GM12891 (cell line): ENCODE measurements at places on chromosomes 7 and 10.

GRCh38 chr7:49520951-49521350, 252.5 kb upstream of the VWC2 start:
- DNase-seq, result no peak

- DNase-seq, result no peak
Measured at GRCh38 chr10:96683065-96683464, 37.2 kb downstream of the PIK3AP1 start.

- no peak for DNase-seq
Measured at GRCh38 chr7:93895859-93896600, 5.5 kb upstream of the TFPI2 start.

DNA sequence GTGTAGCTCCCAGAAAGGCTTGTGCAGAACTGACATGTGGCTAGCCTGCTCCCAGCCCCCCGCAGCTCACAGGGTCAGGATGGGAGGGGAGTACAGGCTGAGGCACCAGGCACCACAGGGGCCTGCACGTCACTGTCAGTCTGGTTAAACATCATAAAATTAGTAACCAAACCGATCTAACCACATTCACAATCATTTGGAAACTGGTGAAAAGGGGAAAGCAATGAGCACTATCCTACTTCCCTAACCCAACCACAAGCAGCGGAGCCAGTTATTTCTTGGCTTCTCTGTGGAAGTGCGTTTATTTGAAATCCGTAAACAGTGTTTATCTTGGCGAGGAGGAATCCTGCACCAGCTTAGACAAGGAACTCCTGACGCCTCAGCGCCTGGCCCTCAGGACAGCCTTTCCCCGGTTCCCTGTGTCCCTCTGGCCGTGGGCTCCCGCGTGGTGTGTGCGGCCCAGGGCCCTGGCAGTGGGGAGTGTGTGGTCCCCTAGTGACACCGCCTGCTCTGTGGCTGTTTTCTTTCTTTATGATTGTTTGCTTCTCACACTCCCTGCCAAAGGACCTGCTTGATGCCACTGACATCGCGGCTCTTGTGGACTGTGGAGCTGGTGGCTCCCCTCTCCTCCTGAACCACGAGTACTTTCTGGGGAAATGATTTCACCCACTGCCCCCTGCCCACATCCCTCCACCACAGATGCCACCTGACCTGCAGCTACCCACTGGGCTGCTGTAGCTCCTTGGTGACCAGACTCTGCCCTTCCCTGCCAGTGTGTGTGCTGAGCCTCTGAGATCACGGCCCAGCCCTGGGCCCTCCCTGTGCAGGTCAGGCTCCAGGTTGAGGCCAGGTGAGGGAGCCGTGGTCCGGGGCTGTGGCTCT, 38.0 kb downstream of the INPP5A start:
- peak; percentile 46 for DNase-seq

DNA sequence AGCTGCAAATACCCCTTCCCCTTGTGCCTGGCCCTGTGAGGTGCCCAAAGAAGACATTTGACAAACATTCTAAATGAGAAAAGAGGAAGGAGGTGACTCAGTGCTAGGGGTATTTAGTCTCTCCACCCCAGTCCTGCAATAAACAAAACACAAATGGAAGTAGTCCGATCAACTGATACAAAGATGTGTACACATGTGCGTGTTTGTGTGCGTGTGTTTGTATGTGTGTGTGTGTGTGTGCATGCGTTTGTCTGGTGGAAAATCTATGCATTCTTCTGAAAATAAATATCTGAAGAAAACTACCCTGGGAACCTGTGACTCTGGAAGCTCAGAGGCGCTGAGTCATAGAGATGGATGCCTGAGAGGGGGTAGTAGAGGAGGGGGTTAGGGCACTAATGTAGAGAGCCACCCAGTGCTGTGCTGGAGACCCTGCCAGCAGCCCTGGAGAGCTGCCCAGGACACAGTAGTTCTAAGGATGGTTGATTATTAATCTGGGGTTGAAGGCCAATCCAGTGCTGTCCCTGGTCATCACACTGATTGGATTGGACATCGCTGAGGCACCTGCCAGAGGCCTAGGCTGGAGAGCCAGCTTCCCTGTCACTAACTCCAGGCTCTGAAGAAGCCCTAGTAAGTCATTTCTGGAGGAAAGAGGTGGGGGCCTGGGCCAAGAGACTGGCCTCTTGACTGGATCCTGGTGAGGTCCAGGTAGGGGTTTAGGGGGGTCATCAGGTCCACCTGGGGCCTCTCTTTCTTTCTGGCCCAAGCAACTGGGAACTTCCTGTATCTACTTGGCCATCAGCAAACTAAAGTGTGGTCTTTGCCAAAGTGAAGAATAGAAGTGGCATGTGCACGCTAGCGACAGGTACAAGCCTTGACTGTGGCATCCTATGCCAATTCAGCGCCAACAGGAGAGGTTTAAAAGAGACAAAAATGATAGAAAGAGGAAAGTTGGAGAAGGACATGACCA, 18.5 kb downstream of the SFTPA1 start:
- DNase-seq, result no peak

DNA sequence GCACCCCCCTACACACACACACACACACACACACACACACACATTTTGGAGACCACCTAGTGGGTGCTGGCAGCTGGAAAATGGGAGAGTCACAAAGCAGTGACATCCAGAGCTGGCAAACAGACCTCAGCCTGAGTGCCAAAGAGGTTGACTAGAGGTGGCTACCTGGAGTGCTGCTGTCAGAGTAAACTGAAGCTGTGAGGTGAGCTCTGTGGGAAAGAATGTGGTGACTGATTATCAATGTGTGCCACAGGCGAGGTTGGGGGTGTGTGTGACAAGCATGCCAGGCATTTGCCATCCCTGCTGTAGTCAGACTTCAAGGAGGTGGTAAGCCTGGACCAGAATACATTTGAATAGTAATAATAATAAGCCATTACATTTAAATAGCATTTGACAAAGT, 120.6 kb downstream of the SLIT1 start:
- DNase-seq, result no peak

DNA sequence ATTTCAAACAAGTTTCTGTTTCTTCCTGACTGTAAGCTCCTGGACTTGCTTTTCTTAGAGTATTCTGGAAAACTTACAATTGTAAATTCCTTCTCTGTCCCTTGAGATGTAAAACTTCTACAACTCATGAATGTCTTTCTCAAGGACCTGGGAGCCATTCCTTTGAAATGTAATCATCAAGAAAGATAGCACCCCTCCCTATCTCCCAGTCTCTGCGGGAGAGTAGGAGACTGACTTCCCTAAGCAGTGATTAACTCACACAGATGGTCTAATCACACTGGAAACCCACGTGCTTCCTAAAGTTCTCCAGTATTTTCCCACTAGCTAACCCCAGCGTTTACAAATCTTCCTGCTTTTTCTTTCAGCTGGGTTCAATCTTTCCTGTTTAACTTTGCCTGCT, 549.4 kb downstream of the SORCS1 start:
- DNase-seq, result no peak
